ENCODE measurements at places on chromosomes 5 and 9.
A peak's percentile ranks its signal among the peaks of the same experiment; 100 is the strongest.

GRCh38 chr9:8961186-8961851, 1161.7 kb upstream of the DMAC1 start:
- DNase-seq, result no peak

GRCh38 chr9:126613651-126614050, at the start of gene LMX1B:
Gene LMX1B, plus strand, starts transcription at chr9:126613928. Its CDS starts 522 bp downstream, at chr9:126614450.
- no peak for DNase-seq

- no peak for DNase-seq
Measured at GRCh38 chr5:178384816-178385495, 152.4 kb upstream of the PHYKPL start.

DNA sequence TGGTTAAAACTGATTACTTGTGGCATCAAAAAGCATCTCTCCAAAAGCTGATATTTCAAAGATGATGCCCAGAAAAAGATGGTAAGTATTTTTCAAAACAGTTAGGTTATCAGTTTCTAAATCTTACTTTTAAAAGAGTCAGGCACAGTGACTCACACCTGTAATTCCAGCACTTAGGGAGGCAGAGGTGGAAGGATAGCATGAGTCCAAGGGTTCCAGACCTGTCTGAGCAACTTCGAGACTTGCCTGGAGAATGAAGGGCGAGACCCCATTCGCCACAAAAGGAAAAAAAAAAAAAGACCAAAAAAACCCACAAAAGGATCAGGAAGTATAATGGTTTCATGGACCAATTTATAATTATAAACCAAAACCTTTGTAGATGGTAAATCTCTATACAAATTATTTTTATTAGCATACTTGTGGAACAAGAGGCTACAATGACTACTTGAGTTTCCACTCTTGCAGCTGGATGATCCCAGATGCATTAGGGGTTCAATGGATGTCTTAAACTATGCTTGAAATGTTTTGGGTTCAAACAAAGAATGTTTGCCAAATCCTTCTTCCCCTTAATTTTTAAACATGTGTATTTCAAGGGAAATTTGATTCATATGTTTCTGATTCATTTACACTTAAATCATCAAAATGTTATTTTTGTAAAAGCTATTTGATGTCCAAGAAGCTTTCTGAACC, 96.1 kb downstream of the ADAMTSL1 start:
- DNase-seq, result no peak

DNA sequence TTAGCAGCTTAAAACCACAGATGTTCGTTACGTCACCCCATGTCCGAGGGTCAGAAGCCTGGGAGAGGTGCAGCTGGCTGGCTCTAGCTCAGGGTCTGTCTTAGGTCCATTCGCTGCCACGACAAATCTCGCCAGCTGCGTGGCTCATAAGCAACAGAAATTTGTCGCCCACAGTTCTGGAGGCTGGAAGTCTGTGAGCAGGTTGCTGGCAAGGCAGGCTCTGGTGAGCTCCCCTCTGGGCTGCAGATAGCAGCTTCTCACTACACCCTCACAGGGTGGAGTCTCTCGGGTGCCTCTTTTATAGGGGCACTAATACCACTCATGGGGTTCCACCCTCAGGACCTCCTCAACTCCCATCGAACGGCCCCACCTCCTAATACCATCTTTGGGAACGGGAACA, 40.1 kb upstream of the FCN2 start:
- DNase-seq, result no peak

DNA sequence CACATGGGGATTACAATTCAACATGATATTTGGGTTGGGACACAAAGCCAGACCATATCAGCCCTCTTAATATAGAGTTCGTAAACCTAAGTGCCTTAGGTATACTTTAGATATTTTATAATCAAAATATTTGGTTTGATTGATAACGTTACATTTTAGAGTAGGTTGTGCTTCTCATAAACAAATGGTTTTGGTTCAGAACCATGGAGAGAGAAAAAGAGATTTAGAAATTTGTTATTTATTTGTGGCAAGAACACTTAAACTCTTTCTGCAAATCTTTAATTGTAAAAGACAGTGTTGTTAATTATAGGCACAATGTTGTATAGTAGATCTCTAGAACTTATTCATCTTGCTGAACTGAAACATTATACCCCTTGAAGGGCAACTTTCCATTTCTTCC, 298.8 kb downstream of the TENT4A start:
- no peak for DNase-seq

DNA sequence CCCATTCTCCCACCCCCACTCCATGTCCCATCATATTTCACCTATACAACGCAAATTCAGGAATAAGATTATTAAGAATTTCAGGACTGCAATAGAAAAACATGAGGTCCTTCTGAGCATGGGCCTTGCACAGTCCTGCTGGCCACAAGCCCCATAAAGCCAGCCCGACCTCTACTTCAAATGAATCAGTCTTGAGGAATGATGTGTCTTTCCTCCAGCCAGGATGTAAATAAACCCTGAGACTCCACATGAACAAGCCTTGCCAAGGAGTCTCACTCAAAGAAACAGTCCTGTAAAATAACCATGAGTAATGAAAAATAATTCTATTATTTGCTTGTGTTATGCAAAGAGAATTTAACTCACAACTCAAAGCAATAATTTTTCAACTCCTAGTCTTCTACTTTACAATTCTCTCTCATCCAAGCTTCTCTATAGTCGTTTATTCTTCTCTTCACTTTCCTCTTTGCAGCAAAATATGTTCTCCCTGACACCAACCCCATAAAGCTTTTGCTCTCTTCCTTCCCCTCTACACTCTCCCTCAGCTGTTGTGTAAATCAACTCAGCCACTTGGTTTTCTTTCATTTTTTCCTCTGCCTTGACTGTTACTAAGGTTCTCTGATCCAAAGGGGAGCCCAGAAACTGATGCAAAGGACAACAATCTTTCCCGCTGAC, 140.1 kb upstream of the MOCS2 start:
- DNase-seq, result no peak

GRCh38 chr5:107502676-107503060, 168.1 kb downstream of the EFNA5 start:
- DNase-seq, result no peak

- DNase-seq, result no peak
Measured at GRCh38 chr5:78959767-78960166, 25.3 kb downstream of the ARSB start.

DNA sequence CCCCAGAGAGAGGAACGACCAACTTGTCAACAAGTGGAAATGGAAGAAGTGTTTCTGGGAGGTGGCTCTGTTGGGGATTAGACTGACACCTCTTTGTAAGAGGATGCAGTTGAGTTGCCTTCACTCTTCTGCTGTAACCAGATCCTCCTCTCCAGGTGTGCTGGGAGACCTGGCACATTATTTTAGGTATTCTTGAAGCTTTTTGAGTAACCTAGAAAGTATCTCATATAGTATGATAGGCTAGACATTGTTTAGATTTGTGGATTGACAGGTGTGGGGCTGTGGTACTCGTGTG, 21.6 kb downstream of the SNX30 start:
- DNase-seq, result no peak

GRCh38 chr5:116847960-116848359, 273.3 kb upstream of the SEMA6A start:
- no peak for DNase-seq

DNA sequence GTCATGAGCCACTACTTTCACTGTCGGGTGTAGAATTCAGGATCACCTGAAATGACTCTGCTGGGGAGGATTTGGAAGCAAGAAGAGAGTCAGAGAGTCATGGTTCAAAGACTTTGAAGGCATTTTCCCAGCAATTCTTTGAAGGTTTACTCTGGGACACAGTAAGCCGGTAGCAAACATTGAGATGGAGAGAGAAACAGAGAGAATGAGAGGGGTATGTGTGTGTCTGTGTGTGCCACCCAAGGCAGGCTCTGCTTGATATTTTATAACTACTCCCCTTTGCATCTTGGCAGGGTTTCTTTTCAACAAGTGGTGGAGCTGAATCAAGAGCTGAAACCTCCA, 89.8 kb downstream of the ANKRD55 start:
- DNase-seq, result no peak

- no peak for DNase-seq
Measured at GRCh38 chr9:134040781-134041648, 15.7 kb downstream of the BRD3OS start.

DNA sequence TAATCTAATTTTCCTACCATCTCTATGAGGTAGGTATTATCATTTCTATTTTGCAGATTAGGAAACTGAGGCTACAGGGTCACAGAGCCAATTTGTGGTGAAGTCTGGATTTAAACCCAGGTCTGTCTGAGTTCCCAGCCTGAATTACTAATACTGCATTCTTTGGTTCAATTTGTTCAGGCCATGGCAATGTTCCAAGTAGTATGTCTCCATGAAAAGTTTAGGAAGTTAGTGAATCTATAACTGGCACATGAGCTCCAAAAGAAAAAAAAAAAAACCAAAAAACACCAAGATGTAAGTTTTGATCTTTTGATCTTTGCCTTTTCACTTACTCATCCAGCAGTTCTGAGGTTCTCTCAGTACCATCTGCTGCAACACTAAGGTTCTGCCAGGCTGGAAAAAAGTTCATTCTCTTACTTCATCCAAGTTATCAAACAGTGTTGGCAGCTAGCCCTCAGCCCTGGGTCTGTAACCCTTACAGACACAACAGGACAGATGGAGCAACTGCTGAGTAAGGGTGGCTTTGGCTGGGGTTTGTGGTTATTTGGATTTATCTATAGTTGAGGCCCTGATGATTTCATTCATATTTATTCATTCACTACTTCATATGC, 4.4 kb upstream of the TMEM268 start:
- no peak for DNase-seq

GRCh38 chr9:13823026-13823425, 490.9 kb downstream of the NFIB start:
- DNase-seq, result no peak

GRCh38 chr5:9782826-9783560, 152.8 kb upstream of the TAS2R1 start:
- no peak for DNase-seq

DNA sequence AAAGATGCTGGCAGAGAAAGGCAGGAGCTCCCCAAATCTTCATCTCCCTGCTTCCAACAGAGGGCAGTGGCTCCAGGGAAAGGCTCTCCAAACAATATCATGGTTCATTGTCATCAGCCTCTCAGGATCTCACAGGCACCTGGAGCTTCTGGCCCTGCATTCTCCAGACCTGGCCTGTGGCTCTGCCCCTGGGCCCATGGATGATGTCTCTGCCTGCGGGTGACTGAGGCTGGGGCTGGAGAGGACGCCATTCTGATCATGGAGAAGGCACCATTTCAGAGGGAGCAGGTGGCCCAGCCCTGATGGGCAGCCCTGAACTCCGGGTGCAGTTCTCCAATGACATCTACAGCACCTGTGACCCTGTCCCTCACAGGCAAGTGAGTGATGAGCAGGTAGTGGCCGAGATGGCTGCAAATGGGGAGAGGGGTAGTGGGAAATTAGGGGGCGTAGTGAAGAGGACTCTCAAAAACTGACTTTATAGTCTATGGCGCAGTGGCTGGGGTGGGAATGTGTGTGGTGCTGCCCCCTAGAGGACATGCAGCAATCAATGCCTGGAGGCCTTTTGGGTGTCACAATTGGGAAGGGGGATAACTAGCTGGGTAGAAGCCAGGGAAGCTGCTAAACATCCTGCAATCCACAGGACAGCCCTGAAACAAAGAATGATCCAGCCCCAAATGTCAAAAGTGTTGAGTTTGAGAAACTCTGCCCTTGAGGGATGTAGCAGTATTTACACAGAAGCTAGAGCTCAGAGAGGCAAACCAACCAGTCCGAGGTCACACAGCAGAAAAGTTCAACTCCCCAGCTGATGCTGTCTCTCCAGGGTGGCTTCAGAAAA, 3.2 kb downstream of the SH3PXD2B start:
- DNase-seq, result no peak

DNA sequence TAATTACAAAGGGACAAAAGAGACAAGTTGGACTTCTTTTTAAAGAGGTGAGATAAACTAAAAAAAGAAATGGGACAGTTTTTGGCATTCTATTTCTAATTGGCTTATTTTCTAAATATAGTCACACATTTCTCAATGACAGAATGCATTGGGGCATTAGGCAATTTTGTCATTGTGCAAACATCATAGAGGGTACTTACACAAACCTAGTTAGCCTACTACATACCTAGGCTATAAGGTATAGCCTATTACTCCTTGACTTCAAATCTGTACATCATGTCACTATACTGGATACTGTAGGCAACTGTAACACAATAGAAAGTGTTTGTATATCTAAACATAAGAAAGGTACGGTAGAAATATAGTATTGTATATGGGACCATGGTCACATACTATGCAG, 56.1 kb downstream of the LSM11 start:
- DNase-seq, result no peak

DNA sequence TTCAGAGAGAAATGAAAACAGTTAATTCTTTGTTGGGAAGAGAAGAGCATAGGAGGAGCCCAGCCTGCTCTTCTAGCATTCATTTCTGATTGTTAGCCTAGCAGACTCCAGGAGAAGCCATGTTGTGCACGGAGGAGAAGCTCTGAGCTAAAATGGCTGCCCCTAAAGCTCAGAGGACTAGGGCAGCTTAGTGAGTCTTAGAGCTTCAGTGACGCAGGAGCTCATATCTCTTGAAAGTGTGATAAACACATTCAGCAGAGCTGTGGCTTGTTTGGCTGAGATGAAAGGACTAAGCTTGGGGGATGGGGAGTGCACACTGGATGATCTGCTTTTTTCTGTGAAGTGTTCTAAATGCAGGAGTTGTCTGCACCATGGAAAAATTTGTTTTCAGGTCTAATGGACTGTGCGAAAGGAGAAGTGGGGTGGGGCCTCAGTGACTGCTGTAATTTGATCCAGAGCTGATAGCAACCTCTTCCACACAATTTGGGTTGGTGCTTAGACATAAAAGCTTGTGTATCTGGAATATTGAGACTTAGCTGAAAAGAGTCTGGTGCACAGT, 58.5 kb downstream of the ZNF462 start:
- peak; percentile 84 for DNase-seq

GRCh38 chr5:145975001-145975360, 38.6 kb downstream of the SH3RF2 start:
- no peak for DNase-seq

GRCh38 chr9:69744688-69745380, 15.0 kb downstream of the PTAR1 start:
- no peak for DNase-seq

GRCh38 chr9:3299872-3300271, 225.9 kb downstream of the RFX3 start:
- no peak for DNase-seq

- DNase-seq, result peak; percentile 60
Measured at GRCh38 chr9:19229595-19230354, 718 bp upstream of the DENND4C start.

DNA sequence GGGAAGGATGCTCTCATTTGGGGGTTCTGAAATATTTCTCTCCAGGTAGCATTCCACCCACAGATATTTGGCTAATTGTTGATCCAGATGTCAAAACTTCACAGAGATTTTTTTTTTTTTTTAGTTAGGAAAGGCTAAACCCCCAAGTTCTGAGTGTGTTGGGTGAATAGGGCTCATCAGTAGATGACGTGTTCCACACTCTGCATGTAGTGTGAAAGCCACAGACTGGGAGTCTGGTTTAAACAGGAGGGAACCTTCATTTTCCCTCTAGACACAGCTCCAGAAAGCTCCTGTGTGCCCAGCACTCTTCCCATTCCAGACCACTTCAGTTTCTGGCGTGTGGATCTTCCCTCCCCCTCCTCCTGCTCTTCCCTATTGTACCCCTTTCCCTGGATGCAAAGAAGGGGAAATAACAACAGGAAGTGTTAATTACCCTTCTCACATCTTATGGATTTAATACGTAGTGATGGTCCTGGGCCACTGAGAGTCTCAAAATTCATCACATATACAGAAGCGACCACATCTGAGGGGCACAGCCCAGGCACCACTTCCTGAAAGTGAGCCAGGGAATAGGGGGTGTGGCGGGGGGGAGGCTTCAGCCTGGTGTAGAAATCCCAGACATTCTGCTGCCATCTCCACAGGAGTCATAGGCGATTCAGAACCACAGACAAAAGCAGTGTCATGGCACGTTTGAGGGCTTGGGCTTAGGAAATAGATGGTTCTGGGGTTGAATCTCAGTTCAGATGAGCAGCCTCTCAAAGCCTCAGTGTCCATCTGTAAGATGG, 65.1 kb downstream of the DAP start:
- DNase-seq, result no peak

Data from NCI-H1105 treated with DMSO at 0.1 percent for 48 hours (cell line).